ENCODE measurements at places on chromosomes 7 and 10. TPM values are rescaled to one million over a fixed set of nuclear protein-coding genes. Genes with fewer than 3 reads are reported as not detected.

Gene RINT1
- total RNA-seq, result 7.9 TPM

Gene CTTNBP2
- total RNA-seq, result 16.3 TPM

Gene CDC14C
- 0.09 TPM for total RNA-seq

Gene LRIT1
- total RNA-seq, result not detected

Gene GLUD1
- 254 TPM for total RNA-seq

Gene CAMK1D
- 0.94 TPM for total RNA-seq

Gene NYAP1
- 2.0 TPM for total RNA-seq

Gene DHTKD1
- total RNA-seq, result 26.9 TPM

Gene CEP55
- 0.94 TPM for total RNA-seq

Gene KCNH2
- 0.17 TPM for total RNA-seq

Gene TBC1D12
- total RNA-seq, result 9.2 TPM

Gene ARL3
- 8.4 TPM for total RNA-seq

Gene STAM
- total RNA-seq, result 19.4 TPM

Gene HIPK2
- total RNA-seq, result 10.1 TPM

Gene SP8
- not detected for total RNA-seq

Gene HHEX
- total RNA-seq, result 2.8 TPM

Gene FEZF1
- not detected for total RNA-seq

Gene ZNF25
- total RNA-seq, result 5.3 TPM

Gene TMEM130
- total RNA-seq, result 1.3 TPM

Gene CDH23
- 0.17 TPM for total RNA-seq

Gene CYP26C1
- under 0.01 TPM for total RNA-seq

Gene SVOPL
- total RNA-seq, result not detected

Gene MYO1G
- total RNA-seq, result under 0.01 TPM

Gene CUX1
- 37.9 TPM for total RNA-seq

Gene PPP1R3A
- total RNA-seq, result under 0.01 TPM

Gene CPA1
- total RNA-seq, result 0.09 TPM

Gene THNSL1
- total RNA-seq, result 3.3 TPM

Gene MICALL2
- total RNA-seq, result 18.1 TPM

Gene NEBL
- total RNA-seq, result 0.16 TPM

Gene SLC26A5
- not detected for total RNA-seq

Measured in bronchial smooth muscle cell (primary cell).